ENCODE measurements at places on chromosomes 5 and 9.
A peak's percentile ranks its signal among the peaks of the same experiment; 100 is the strongest.

GRCh38 chr5:107958861-107959260 is 288.1 kb upstream of the EFNA5 start:
- H3K4me3 ChIP-seq = no peak overlapping the region
- no peak for DNase-seq
- no peaks in the 10 kb centered on the region for H3K36me3 ChIP-seq
- H3K27me3 ChIP-seq = no peaks in the 10 kb centered on the region

DNA sequence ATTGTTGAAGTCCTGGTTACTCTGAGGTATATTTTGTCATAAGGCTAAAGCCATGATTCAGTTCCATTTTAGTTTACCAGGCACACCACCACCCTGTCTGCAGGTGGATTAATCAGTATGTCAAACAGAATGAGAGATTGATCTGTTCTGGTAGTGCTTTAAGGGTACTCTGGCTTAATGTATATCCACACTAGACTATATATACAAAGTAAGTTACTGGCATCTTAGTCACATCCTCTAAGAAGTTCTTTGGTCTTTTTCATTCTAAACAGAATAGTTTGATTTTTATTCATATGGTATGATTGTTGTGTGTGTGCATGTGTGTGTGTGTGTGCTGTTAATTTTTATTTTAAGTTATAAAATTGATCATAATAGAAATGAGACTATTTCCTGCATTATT is 61.8 kb downstream of the RAB24 start:
- H3K4me3 ChIP-seq = no peak overlapping the region

DNA sequence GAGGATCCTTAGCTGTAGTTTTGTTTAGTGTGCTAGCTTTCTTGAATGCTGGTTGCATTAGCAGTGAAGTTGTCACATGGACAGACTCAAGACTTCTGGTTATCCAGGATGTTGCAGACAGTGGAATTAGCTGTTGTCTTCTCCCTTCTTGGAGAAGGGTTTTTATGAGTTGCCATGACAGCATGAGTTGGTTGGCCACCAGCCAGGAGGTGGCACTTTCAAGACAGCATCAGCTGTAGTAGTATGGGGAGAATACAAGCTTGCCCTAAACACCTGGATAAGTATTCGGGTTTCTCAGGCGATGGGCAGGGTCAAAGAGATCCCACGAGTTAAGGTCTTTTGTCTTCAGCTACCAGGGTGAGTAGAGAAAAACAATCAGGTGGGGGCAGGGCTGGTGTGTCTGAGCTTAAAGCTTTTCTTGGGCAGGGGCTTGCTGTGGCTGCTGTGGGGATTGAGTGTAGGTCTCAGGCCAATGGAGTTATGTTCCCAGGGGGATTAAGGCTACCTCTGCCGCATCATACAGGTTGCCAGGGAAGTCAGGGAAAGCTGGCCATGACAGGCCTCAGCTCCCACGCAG is 7.7 kb upstream of the C5orf47 start:
- H3K27me3 ChIP-seq = peaks cover 45% of the 10 kb centered on the region
- H3K27ac ChIP-seq = no peak overlapping the region
- H3K4me1 ChIP-seq = no peaks in the 10 kb centered on the region
- H3K36me3 ChIP-seq = no peaks in the 10 kb centered on the region
- no peak for DNase-seq
- H3K4me3 ChIP-seq = no peak overlapping the region

DNA sequence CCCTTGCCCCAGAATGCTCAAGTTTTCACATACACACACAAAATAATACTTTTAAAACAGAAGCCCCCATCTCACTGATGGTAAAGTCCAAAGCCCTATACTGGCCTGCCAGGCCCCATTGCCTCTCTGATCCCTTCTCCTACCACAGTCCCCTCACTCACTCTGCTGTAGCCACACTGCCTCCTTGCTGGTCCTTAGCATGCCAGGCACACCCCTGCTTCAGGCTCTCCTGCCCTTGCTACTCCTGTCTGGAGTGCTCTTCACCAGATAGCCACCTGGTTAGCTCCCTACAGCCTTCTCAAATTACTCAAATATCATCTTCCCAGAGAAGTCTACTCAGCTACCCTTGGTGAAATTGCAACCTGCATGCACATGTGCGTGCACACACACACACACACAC is 177.5 kb downstream of the C5orf15 start:
- H3K4me3 ChIP-seq = no peak overlapping the region
- no peak overlapping the region for H3K27ac ChIP-seq
- no peaks in the 10 kb centered on the region for H3K36me3 ChIP-seq
- H3K27me3 ChIP-seq = peaks cover 8% of the 10 kb centered on the region
- no peaks in the 10 kb centered on the region for H3K4me1 ChIP-seq
- no peak for DNase-seq

GRCh38 chr9:112446526-112446925 is 40.1 kb upstream of the KIAA1958 start:
- no peak overlapping the region for H3K4me3 ChIP-seq
- peaks cover 11% of the 10 kb centered on the region for H3K4me1 ChIP-seq
- no peaks in the 10 kb centered on the region for H3K36me3 ChIP-seq
- no peak for DNase-seq
- no peak overlapping the region for H3K27ac ChIP-seq

GRCh38 chr9:73178044-73178443 is 26.4 kb downstream of the ANXA1 start:
- DNase-seq = no peak
- no peaks in the 10 kb centered on the region for H3K36me3 ChIP-seq
- no peaks in the 10 kb centered on the region for H3K27me3 ChIP-seq
- H3K4me3 ChIP-seq = no peak overlapping the region
- no peak overlapping the region for H3K27ac ChIP-seq

DNA sequence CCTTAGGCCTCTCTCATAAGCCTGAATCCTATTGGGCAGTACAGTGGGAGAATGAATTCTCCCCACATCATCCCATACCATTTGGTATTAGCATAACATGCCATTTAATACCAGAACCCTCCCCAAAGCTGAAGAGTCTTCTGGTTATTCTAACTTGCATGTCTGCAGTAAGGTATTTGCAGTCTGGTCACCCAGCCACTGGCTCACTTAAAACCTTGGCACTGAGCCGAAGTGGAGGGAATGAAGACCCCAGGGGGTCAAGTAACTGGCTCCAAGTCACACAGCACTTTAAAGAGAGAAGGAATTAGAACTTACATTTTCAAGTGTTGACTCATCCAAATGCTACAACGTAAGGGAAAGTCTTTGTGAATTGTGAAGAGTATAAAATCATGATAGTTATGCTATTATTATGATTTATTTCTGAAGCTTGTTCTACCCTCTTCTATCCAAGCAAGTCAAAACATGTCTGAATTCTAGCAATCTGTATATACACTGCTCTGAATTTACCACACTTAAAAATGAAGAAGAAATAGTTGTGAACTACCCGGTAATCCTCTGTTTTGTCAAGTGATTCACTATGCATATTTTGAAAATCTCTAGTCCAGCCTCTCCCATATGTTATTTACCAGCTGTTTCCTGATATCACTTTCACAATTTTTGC is 28.5 kb downstream of the GLRA1 start:
- H3K4me1 ChIP-seq = no peaks in the 10 kb centered on the region
- H3K36me3 ChIP-seq = no peaks in the 10 kb centered on the region
- no peak overlapping the region for H3K27ac ChIP-seq
- H3K27me3 ChIP-seq = peaks cover 3% of the 10 kb centered on the region

DNA sequence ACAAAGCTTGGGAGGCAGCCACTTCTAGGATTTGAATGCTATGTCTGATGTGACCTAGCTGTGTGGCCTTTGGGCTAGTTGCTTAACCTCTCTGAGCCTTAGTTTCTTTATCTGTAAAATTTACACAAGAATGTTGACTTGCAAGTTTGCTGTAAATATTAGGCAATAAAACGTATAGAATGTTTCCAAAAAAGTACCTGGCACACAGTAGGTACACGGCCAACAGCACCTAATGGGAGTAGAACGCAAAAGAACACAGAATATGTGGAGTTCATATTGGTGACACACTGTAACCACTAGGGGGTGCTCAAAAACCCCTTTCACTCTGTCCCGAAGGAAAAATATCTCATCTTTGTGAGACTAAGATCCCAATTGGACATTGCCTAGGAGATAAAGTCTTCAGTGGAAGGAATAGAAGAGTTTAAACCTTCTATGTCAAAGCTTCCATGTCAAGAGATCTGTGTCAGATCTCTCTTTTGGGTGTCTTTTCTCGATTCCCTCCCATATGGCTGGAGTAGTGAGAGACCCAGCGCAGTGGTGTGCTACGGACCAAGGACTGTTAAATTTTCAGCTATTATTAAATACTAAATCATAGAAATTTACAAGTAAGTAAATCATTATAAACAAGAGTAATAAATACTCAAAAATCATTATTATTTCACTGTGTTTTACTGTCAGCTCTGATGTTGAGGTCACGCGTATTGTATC is 145.4 kb upstream of the RAD23B start:
- H3K4me3 ChIP-seq = no peak overlapping the region
- DNase-seq = peak; percentile 9
- H3K27ac ChIP-seq = no peak overlapping the region

DNA sequence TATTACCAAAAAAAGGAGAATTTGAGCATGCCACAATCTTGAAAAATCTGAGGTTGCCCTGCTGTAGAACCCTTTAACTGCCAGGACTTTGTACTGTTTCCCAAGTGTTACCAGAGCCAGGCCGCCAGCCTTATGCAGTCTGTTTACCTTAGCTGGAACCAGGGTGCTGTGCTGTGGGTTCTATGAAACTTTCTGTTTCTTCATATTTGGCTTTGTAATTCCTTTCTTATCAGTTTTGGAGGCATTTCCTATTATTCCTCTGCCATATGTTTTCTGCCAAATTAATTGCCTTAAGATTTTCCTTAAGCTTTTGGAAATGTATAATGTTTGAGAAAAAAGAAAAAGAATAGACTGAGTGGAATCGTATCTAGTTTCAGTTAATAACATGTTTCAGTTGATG is 2.1 kb downstream of the S1PR3 start:
- peaks cover 31% of the 10 kb centered on the region for H3K27me3 ChIP-seq
- DNase-seq = no peak
- H3K4me3 ChIP-seq = no peak overlapping the region

DNA sequence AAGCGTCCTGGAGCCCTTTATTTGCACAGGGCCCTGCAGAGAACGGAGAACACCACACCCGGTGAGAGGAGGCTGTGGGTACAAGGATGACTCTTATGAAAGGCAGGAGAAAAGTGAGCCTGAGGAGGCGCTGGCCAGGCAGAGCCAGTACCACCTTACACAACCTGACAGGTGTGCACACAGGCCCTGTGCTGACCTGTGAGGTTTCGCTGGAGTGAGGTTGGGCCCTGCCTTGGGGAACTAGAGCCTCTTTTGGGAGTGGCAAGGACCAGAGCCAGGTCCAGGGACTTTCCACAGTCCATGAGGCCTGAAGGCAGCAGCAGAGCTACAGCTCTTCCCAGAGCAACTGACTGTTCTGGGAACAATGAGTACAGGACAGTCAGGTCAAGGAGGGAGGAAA is 3.1 kb downstream of the SRD5A1 start:
- H3K4me3 ChIP-seq = no peak overlapping the region
- DNase-seq = no peak
- peaks cover 2% of the 10 kb centered on the region for H3K36me3 ChIP-seq
- no peaks in the 10 kb centered on the region for H3K27me3 ChIP-seq
- H3K4me1 ChIP-seq = peaks cover 32% of the 10 kb centered on the region

DNA sequence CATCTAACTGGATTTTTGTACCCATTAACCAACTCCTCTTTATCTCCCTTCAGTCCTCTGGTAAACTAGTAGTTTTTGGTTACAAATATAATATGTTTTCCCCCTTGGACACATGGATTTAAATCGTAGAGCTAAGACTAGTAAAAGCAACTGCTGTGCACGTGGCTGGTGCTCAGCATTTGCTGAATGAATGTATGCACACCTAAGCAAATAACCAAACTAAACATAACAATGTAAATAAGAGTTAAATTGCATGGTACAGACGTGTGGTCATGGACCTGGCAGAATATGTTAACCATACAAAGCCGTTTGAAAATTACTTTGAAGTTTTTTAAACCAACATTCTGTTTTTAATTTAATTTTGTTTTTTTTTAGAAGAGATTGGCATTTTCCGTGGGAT is 65.2 kb upstream of the FYB1 start:
- no peak overlapping the region for H3K4me3 ChIP-seq
- peaks cover 15% of the 10 kb centered on the region for H3K27me3 ChIP-seq
- H3K27ac ChIP-seq = no peak overlapping the region
- peaks cover 26% of the 10 kb centered on the region for H3K4me1 ChIP-seq
- H3K36me3 ChIP-seq = peaks cover 16% of the 10 kb centered on the region

- no peak overlapping the region for H3K4me3 ChIP-seq
- H3K27ac ChIP-seq = no peak overlapping the region
- H3K4me1 ChIP-seq = no peaks in the 10 kb centered on the region
- no peaks in the 10 kb centered on the region for H3K36me3 ChIP-seq
Observed at GRCh38 chr5:160923936-160924710, 72.1 kb upstream of the ATP10B start.

GRCh38 chr5:119860463-119860862 is 231.1 kb downstream of the FAM170A start:
- no peak overlapping the region for H3K27ac ChIP-seq
- no peak overlapping the region for H3K4me3 ChIP-seq
- H3K4me1 ChIP-seq = no peaks in the 10 kb centered on the region
- no peaks in the 10 kb centered on the region for H3K27me3 ChIP-seq
- H3K36me3 ChIP-seq = no peaks in the 10 kb centered on the region

- H3K27me3 ChIP-seq = peaks cover 2% of the 10 kb centered on the region
- H3K36me3 ChIP-seq = no peaks in the 10 kb centered on the region
- no peaks in the 10 kb centered on the region for H3K4me1 ChIP-seq
- DNase-seq = no peak
Observed at GRCh38 chr9:124489222-124489621, 18.0 kb downstream of the NR5A1 start.

DNA sequence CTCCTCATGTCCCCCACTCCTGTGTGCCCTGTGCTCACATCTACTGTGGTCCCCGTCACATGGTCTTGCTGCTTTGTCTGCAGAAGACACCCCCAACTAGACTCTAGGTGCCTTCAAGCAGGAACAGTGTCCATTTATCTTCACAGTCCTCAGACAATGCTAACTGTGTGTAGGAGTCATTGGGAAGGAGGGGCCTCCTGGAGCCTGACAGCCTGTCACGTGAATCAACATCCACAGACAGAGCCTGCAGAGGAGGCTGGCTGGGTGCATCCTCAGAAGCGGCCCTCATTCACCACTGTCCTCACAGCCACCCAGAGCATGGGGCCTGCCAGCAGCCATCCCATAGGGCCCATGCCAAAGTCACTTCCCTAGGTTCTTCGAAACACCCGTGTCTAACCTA is 98.7 kb downstream of the MED10 start:
- no peak overlapping the region for H3K4me3 ChIP-seq
- DNase-seq = no peak
- no peak overlapping the region for H3K27ac ChIP-seq

Data from activated CD4-positive, alpha-beta T cell treated with anti-CD3 and anti-CD28 coated beads, Interleukin-2, amount 10 ng/mL, durations not matched to agents 7 days and 5 days (primary cell).